ENCODE measurements at places on chromosomes 4 and X.

DNA sequence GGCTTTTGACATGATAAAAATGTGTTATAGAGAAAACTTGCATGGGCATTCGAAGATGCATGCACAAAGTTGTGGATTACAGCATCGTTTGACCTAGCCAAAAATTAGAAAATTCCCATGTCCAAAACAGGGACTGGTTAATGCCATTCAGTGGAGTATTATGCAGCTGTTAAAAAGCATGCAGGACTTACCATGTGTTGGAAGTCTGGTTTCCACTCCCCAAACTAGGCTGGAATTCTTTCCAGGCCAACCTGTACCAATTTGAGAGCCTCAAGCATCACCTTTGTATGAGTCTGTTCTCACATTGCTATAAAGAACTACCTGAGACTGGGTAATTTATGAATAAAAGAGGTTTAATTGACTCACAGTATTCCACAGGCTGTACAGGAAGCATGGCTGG is 45.9 kb upstream of the MTM1 start:
- no peak for DNase-seq

DNA sequence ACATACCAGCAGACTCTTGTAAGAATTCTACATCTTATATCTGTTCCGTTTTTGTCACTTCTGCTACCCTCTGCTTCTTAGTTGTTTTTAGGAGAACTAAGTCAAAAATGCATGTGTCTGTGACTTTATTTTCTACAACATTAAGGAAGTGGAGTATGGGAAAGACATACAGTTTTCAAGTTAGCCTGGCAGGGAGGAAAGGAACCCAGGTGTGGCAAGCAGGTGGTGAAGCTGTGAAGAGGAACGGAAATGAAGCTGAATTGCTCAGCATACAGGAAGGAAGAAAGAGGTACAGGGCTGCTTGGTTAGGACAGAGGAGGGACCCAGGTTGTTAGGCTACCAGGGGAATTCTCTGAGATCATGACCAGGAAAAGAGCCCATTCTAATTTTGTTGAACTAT is 9.4 kb downstream of the GPRIN3 start:
- DNase-seq, result no peak

DNA sequence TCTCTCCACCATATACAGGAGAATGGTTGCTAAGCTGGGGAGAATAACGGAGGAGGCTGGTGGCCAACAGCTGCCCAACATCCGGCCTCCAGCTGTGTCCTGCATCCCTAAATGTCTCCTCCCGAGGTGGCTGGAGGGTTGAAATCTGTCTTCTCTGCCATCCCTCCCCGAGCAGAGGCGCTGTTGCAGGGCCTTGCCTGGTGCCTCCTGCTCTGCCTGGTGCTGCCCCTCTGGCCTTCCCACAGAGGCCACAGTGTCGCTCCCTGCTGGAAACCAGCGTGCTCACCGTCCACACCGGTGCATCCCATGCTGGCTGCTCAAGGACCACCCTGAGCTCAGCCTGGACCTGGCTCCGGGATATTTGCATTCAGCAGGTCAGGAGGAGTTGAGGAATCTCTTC is 115.2 kb downstream of the ENPP6 start:
- DNase-seq, result no peak

DNA sequence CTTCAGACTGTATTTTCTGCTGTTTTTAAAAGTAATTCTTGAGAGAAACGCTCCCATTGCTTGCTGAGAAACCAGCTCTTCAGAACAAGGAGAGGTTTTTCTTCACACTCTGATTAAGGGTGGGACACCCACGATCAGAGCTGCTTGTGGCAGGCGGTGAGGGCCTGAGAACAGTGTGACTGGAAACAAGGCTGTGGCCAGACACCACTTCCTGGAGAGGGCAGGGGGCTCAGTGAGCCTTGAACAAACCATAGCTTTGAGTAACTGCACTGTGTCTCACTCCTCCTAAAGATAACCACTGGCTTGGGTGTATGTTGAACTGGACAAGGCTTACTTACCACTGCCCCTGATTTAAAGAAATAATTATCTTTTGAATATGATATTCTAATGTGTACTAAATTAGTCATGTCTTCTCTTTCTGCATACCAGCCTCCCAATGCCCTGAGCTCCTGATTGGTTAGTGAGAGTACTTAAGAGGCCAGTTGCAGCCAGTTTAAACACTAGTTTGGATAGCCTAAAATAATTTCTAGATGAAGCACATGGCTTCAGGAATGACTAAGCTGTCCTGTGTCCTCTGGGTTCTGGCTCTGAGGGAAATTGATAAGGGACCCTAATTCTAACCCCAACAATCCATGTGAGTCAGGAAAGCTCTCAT is 3.7 kb upstream of the GPR82 start:
- no peak for DNase-seq

DNA sequence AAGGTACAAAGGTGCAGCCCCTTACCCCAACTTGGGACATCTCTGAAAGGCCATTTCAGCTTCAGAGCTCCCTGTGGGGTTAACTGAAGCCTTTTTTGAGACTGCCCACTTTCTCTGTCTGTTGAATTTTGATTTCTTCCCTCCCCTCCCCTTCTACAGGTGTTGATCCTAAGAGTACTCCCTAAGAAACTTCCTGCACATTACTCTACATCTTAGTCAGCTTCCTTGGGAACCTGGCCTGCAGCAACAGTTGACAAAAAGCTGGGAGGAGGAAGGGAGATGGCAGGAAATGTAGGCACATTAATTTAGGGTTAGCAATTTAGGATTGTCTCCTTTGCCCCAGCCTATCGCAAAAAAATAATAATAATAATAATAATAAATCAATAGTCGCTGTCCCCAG is 1.2 kb upstream of the IDS start:
- no peak for DNase-seq

GRCh38 chrX:133776072-133776471 is 209.3 kb downstream of the GPC3 start:
- DNase-seq, result no peak
